Upper lobe of right lung (tissue), 1 donor: ENCODE measurements at places on chromosomes 5 and 9. TPM values are rescaled to one million over a fixed set of nuclear protein-coding genes. Genes with fewer than 3 reads are reported as not detected.
A peak's percentile ranks its signal among the peaks of the same experiment; 100 is the strongest.

- no peak overlapping the region for H3K27ac ChIP-seq
- H3K4me3 ChIP-seq: no peak overlapping the region
- no peak for DNase-seq
- H3K27me3 ChIP-seq: no peaks in the 10 kb centered on the region
Observed at GRCh38 chr5:79242242-79243039, 6.5 kb downstream of the JMY start.

DNA sequence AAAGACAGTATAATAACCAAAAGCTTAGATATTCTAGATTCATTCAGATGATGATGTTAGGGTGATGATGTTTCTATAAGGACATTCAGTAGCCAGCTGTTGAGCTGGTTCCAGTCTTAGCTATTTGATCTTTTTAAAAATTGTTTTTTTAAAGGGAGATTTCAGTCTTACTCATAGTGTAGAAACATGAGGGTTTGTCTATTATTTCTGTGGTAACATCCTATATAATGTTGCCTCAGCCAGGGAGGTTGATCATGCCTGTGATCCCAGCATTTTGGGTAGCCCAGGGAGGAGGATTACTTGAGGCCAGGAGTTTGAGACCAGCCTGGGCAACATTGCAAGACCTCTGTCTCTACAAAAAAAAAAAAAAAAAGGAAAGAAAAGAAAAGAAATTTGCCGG is 167.8 kb downstream of the DOCK2 start:
- no peaks in the 10 kb centered on the region for H3K27me3 ChIP-seq
- H3K36me3 ChIP-seq: no peaks in the 10 kb centered on the region
- H3K27ac ChIP-seq: no peak overlapping the region
- no peak overlapping the region for H3K4me3 ChIP-seq
- DNase-seq: no peak

DNA sequence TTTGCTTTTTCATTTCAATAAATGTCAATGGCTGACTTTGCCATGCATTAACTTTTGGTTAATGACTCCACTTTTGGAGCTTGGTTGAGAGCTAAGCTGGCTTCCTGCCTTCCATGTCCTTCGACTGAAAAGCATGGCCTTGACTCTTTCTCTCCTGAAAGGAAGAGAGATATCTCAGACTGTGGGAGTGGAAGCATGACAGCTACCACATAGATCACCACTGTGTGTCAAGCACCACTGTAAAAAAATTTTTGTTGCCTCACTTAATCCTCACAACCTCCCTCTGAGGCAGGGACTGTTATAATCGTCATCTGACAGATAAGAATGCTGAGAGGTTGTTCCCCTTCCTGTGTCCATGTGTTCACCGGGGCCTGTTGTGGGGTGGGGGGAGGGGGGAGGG is 184.8 kb downstream of the RORB start:
- no peaks in the 10 kb centered on the region for H3K27me3 ChIP-seq
- no peaks in the 10 kb centered on the region for H3K36me3 ChIP-seq
- H3K4me3 ChIP-seq: no peak overlapping the region
- DNase-seq: no peak
- H3K27ac ChIP-seq: no peak overlapping the region

- H3K27me3 ChIP-seq: no peaks in the 10 kb centered on the region
- no peaks in the 10 kb centered on the region for H3K4me1 ChIP-seq
- peaks cover 14% of the 10 kb centered on the region for H3K36me3 ChIP-seq
- H3K4me3 ChIP-seq: no peak overlapping the region
- H3K27ac ChIP-seq: no peak overlapping the region
- no peak for DNase-seq
Observed at GRCh38 chr9:83962165-83962564, 17.9 kb downstream of the HNRNPK start.

DNA sequence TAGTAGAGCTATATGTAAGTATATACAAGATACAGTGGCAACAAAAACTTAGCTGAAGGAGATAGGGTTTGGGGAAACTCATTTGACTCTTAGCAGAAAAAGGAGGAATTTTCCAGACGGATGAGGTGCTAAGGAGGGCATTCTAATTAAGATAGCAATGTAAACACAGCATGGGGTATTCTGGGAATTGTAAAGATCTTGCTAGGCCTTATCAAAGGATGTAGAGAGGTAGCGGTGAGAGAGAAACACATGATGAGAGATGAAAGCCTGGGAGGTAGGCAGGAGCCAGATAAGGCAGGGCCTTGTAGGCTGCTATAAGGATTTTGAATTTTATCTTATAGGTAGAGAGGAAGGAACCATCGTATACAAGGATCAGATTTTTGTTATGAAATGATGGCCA is 106.6 kb upstream of the KCNN2 start:
- DNase-seq: no peak
- no peaks in the 10 kb centered on the region for H3K4me1 ChIP-seq
- H3K27me3 ChIP-seq: no peaks in the 10 kb centered on the region
- no peaks in the 10 kb centered on the region for H3K36me3 ChIP-seq
- H3K27ac ChIP-seq: no peak overlapping the region
- no peak overlapping the region for H3K4me3 ChIP-seq

DNA sequence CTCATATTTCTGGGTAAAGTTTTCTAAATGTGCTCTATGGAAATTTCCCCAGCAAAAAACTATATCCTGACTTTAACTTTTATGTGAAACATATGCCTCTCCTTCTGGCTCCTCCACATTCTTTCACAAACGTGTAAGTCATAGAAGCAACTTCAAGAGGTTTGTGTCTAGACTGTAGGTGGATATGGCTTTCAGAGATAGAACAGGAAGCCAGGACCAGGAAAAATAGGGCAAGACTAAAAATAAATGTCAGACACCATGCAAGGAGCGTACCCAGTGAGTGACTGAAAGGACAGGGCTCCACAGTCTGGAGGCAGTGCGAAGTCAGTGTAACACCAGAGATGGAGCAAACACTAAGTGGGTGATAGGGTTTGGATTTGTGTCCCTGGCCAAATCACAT is 240.7 kb downstream of the COX7C start:
- H3K27ac ChIP-seq: no peak overlapping the region
- H3K4me3 ChIP-seq: no peak overlapping the region
- no peaks in the 10 kb centered on the region for H3K27me3 ChIP-seq
- H3K36me3 ChIP-seq: no peaks in the 10 kb centered on the region
- H3K4me1 ChIP-seq: no peaks in the 10 kb centered on the region

DNA sequence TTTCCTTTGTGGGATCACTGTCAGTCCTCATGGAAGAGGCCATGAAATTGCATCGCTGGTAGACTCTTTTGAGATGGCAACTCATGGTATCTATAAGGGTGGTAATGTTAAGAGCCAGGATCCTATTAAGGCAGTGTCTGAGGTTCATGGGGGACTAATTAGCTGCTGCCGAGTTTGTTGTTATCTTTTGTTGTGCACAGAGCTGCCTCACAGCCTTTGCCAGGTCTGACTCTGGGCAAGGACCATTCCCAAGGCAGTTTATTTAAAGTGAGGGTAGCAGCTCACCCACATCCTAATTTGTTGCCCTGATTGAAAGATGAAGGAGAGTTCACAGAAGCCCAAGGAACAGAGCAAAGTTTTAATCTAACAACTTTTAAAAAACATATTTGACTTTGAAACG is 7.9 kb downstream of the SMARCA2 start:
- H3K27ac ChIP-seq: peak overlapping the region; percentile 34
- no peaks in the 10 kb centered on the region for H3K36me3 ChIP-seq
- no peak for DNase-seq
- no peaks in the 10 kb centered on the region for H3K27me3 ChIP-seq
- H3K4me1 ChIP-seq: peaks cover 98% of the 10 kb centered on the region
- H3K4me3 ChIP-seq: no peak overlapping the region

DNA sequence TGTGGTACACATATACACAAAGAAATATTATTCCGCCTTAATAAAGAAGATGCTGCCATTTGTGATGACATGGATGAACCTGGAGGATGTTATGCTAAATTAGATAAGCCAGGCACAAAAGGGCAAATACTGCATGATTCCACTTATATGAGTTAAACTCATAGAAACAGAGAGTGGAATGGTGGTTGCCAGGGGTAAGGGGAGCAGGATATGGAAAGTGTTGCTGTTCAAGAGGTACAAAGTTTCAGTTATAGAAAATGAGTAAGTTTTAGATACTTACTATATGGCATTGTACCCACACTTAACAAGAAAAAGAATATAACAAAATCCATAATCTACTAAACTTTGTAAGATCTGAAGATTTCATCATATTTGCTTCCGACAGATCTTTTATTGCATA is 252.2 kb downstream of the SYK start:
- no peak overlapping the region for H3K4me3 ChIP-seq
- H3K27ac ChIP-seq: no peak overlapping the region
- DNase-seq: no peak
- no peaks in the 10 kb centered on the region for H3K36me3 ChIP-seq
- no peaks in the 10 kb centered on the region for H3K27me3 ChIP-seq
- no peaks in the 10 kb centered on the region for H3K4me1 ChIP-seq

- no peak overlapping the region for H3K27ac ChIP-seq
- H3K4me1 ChIP-seq: peaks cover 2% of the 10 kb centered on the region
- H3K27me3 ChIP-seq: no peaks in the 10 kb centered on the region
Observed at GRCh38 chr5:150663936-150664335, 2.9 kb downstream of the MYOZ3 start.

DNA sequence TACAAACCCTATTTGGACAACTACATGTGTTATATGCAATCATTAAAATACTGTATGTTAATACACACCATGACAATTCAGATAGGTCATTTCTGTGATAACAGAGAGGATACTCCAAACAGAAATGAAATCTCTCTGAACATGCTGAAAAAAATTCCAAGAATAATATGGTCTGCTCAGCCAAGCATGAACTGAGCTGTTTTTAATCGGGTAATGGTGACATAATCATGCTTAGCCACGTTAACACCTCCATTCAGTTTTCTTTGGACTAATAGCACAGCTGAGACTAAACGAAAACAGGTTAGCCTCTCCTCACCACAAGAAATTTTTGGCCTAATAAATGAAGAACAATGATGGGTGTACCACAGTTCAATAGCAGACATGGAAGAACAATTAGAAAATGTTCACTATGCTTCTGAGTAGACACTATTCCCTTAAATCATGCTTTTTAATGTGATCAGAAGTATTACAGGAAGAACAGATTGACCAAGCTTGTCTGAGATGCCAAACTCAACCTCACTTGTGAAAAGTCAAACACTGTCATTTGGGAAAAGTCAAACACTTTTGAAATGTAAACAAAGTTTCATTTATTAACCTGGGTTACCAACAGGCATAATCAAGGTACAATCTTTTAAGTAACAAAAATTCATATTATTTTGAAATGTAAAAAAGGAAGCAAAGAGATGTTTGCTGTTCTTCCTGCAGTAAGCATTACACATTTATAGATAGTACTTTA is 19.4 kb downstream of the RAB14 start:
- peaks cover 31% of the 10 kb centered on the region for H3K4me1 ChIP-seq
- H3K27me3 ChIP-seq: no peaks in the 10 kb centered on the region
- no peak for DNase-seq

DNA sequence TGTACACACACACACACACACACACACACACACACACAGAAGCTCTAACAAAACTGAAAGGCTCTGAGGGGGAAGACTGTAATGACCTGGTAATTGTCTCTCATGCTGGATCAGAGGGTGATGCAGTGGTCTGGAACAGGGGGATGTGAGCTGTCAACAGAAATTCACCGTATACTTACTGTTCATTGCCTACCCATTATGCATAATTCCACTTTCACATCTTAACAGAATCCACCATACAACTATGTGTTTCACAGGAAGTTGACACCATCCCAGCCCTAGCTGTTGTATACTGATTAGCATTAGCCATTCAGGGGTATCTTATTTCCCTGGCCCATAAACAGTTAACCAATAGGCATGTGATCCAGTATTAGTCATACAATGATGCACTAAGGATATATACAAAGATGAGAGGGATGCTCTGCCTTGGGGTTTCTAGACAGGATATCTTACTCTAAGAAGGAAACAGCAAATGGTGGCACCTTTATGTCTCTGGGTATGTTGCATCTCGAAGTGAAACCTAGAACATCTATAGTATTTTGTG is 396.5 kb upstream of the BRINP1 start:
- DNase-seq: no peak
- no peak overlapping the region for H3K4me3 ChIP-seq
- H3K27ac ChIP-seq: no peak overlapping the region
- no peaks in the 10 kb centered on the region for H3K36me3 ChIP-seq
- H3K27me3 ChIP-seq: no peaks in the 10 kb centered on the region
- H3K4me1 ChIP-seq: no peaks in the 10 kb centered on the region

GRCh38 chr5:81785322-81785721 is 34.4 kb upstream of the SSBP2 start:
- H3K4me1 ChIP-seq: peaks cover 12% of the 10 kb centered on the region
- H3K27ac ChIP-seq: no peak overlapping the region
- no peak overlapping the region for H3K4me3 ChIP-seq
- H3K36me3 ChIP-seq: no peaks in the 10 kb centered on the region

GRCh38 chr5:171450423-171451331 is 31.2 kb downstream of the FGF18 start:
- H3K27ac ChIP-seq: peak overlapping the region; percentile 83
- no peak for DNase-seq
- no peaks in the 10 kb centered on the region for H3K4me1 ChIP-seq
- H3K4me3 ChIP-seq: peak overlapping the region; percentile 40
- H3K36me3 ChIP-seq: no peaks in the 10 kb centered on the region
- no peaks in the 10 kb centered on the region for H3K27me3 ChIP-seq

GRCh38 chr5:157582731-157583620 is 7.4 kb upstream of the ADAM19 start:
- no peaks in the 10 kb centered on the region for H3K36me3 ChIP-seq
- no peak overlapping the region for H3K4me3 ChIP-seq
- no peaks in the 10 kb centered on the region for H3K4me1 ChIP-seq
- no peak for DNase-seq
- no peaks in the 10 kb centered on the region for H3K27me3 ChIP-seq

OBP2B gene
- total RNA-seq: not detected

ARHGEF39 gene
- 0.38 TPM for total RNA-seq

JADE2 gene
- total RNA-seq: 86.7 TPM

OR1L8 gene
- not detected for total RNA-seq

GLDC gene
- 1.7 TPM for total RNA-seq
